ENCODE measurements at places on chromosomes 2 and 18. TPM values are rescaled to one million over a fixed set of nuclear protein-coding genes. Genes with fewer than 3 reads are reported as not detected.

The ATP5MC3 gene
- polyA plus RNA-seq = 303 TPM

The ST3GAL5 gene
- 58.1 TPM for polyA plus RNA-seq

The WNT10A gene
- 0.20 TPM for polyA plus RNA-seq

The EHD3 gene
- polyA plus RNA-seq = 3.5 TPM

The TPO gene
- polyA plus RNA-seq = not detected

The CAPN14 gene
- 3.0 TPM for polyA plus RNA-seq

The CYS1 gene
- not detected for polyA plus RNA-seq

The MATN3 gene
- 0.60 TPM for polyA plus RNA-seq

The SAG gene
- polyA plus RNA-seq = not detected

The ATAD2B gene
- 37.6 TPM for polyA plus RNA-seq

The CDH7 gene
- 7.4 TPM for polyA plus RNA-seq

The QPCT gene
- polyA plus RNA-seq = not detected

The ABCG5 gene
- polyA plus RNA-seq = 0.38 TPM

The CHST10 gene
- polyA plus RNA-seq = 76.1 TPM

The SERPINB2 gene
- not detected for polyA plus RNA-seq

The ADCYAP1 gene
- polyA plus RNA-seq = 1.2 TPM

The POTEI gene
- polyA plus RNA-seq = 0.25 TPM

The TNFRSF11A gene
- polyA plus RNA-seq = not detected

The DYNAP gene
- polyA plus RNA-seq = not detected

The HSBP1L1 gene
- 0.84 TPM for polyA plus RNA-seq

The DNAJC5G gene
- not detected for polyA plus RNA-seq

The OXER1 gene
- not detected for polyA plus RNA-seq

The VWA3B gene
- polyA plus RNA-seq = not detected

The NCL gene
- 101 TPM for polyA plus RNA-seq

The AOX1 gene
- polyA plus RNA-seq = not detected

The GPBAR1 gene
- polyA plus RNA-seq = not detected

The LIMS4 gene
- polyA plus RNA-seq = 0.46 TPM

The CYRIA gene
- 64.0 TPM for polyA plus RNA-seq

The WDR43 gene
- 19.6 TPM for polyA plus RNA-seq

The TCF4 gene
- 4.2 TPM for polyA plus RNA-seq

The RESP18 gene
- polyA plus RNA-seq = not detected

The GAL3ST2 gene
- not detected for polyA plus RNA-seq

The THUMPD2 gene
- polyA plus RNA-seq = 20.0 TPM

The NPPC gene
- polyA plus RNA-seq = 21.5 TPM

The GALR1 gene
- 0.14 TPM for polyA plus RNA-seq

The MC5R gene
- not detected for polyA plus RNA-seq

The DOK1 gene
- 0.79 TPM for polyA plus RNA-seq

The CHRNA1 gene
- polyA plus RNA-seq = not detected

The DIPK1C gene
- not detected for polyA plus RNA-seq

The CCDC150 gene
- 1.8 TPM for polyA plus RNA-seq

The TMEM247 gene
- polyA plus RNA-seq = not detected

The PRSS56 gene
- polyA plus RNA-seq = not detected

The NLRC4 gene
- polyA plus RNA-seq = not detected

The KCNG2 gene
- not detected for polyA plus RNA-seq

The SERPINE2 gene
- polyA plus RNA-seq = 40.1 TPM

The TMEM87B gene
- 12.8 TPM for polyA plus RNA-seq

The FAP gene
- polyA plus RNA-seq = 0.16 TPM

The ALPP gene
- not detected for polyA plus RNA-seq

The ABHD3 gene
- 9.6 TPM for polyA plus RNA-seq

The SCLY gene
- polyA plus RNA-seq = 15.9 TPM

The UGT1A5 gene
- polyA plus RNA-seq = not detected

The KRTCAP3 gene
- 4.0 TPM for polyA plus RNA-seq

The TBR1 gene
- polyA plus RNA-seq = 4.5 TPM

The ADD2 gene
- 52.5 TPM for polyA plus RNA-seq

The SLC11A1 gene
- 0.04 TPM for polyA plus RNA-seq

The DSC3 gene
- polyA plus RNA-seq = 0.10 TPM

The NYAP2 gene
- 1.1 TPM for polyA plus RNA-seq

The AFF3 gene
- 5.1 TPM for polyA plus RNA-seq
